ENCODE measurements at places on chromosomes 7 and 10. TPM values are rescaled to one million over a fixed set of nuclear protein-coding genes. Genes with fewer than 3 reads are reported as not detected.

Gene ARMH3
- 11.7 TPM for total RNA-seq

Gene MEOX2
- total RNA-seq = 52.5 TPM

Gene C1GALT1
- 35.2 TPM for total RNA-seq

Gene HSPB1
- 38.0 TPM for total RNA-seq

Gene PCLO
- 5.9 TPM for total RNA-seq

Gene CLEC5A
- total RNA-seq = not detected

Gene AKR1C8
- total RNA-seq = 0.21 TPM

Gene NPSR1
- not detected for total RNA-seq

Gene SPDYE5
- 0.11 TPM for total RNA-seq

Gene CNPY1
- total RNA-seq = not detected

Gene SAMD9L
- total RNA-seq = 5.5 TPM

Gene NUDT13
- 1.3 TPM for total RNA-seq

Gene SPDYE2
- not detected for total RNA-seq

Gene CHST15
- 0.64 TPM for total RNA-seq

Gene MOGAT3
- total RNA-seq = not detected
